Fibroblast of mammary gland (primary cell): ENCODE measurements at places on chromosomes 13 and 19.

DNA sequence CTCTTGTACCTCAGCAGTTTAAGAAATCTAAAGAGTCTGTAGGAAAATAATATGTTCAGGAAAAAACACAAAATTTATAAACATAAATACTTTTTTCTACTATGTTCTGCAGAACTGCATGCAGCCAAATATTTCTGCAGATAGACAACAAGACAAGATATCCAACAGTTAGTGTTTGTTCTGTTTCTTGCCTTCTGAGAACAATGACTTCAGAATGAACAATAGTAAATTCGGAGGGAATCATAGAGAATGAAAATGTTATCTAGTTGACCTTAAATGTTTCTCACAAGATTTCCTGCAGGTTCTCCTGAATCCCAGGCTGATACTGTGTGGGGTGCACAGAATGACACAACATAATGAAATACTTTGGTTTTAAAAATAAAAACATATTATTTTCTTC, 180.4 kb downstream of the PCDH9 start:
- no peak for DNase-seq

- DNase-seq: peak; percentile 79
Measured at GRCh38 chr19:46624958-46625661, at the start of gene PTGIR. PTGIR (minus strand) TSS chr19:46625089; CDS start chr19:46624225, 864 bp downstream.

DNA sequence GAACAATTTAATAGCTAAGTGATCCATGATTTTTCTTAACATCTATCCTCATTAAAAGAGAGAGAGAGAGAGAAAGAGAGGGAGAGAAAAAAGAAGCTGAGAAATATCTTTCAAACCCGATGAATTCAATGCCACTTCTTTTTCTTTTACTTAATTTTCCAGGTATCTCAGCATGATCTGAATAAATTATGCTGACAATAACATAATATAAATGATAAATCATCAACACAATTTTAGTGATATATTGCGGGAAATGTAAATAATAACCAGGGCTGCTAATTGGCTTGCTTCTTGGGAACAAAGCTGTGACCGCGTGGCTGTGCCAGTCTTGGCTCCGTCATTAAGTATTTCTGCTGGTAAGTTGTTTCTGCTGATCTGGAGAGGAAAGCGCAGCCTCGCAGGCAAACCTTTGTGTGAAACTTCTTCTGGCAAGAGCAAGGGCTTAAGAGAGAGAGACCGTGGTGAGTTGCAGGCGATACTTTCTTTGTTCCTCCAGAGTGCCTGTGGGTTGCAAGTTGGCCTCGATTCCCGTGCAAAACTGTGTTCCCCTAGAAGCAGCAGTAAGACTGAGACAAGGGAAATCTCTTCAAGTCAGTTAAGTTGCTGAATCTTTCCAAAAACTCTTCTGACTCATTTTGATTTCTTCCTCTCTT, 489.1 kb upstream of the TSHZ3 start:
- no peak for DNase-seq

DNA sequence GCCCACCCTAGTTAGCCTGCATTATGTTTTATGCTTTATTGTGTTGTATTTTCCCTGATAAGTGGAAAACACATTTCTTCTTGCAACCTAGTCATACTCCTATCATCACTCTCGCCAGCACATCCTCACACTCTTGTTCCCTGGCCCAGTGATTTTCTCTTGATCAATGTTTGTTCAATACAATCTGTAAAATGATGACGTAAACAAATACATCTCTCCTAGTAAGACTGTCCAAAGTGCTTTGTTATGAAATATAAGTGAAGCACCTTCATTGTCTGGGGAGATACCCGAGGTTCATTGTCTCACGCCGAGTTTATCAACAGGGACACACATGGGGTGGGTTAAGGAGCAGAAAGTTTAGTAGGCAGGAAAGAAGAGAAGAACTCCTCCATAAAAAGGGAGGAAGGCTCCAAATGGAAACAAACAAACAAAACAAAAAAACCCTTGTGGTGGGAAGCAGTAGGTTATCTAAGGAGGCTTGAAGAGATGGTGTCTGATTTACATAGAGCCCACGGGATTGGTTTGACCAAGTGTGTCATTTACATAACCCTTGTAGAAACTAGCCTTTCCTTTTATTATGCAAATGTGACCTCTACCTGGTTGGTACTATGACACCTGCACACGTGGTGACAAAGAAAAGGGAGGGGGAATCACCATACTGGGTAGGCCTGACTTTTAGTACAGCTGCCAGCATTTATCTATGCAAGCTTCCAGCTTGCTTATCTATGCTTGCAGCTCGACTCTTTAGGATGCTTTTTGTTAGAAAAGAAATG, 1317.9 kb upstream of the SPRY2 start:
- DNase-seq: no peak

- DNase-seq: no peak
Measured at GRCh38 chr13:77696006-77696878, 1.2 kb upstream of the SLAIN1 start.

DNA sequence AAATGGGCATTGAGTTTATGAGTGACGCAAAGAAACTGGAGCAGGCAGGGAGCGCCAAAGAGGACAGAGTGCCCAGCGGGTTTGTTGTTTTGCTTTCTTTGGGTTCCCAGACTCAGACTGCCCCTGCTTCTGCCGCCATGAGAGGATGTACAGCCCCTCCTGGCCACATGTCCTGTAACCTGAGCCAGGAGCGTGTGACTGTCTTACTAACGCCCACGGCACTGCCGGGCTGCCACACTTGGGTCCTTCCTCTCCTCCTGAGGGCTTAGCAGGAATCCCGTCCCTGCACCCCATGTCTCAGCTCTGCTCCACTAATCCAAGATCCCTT, 80.5 kb downstream of the GPR12 start:
- DNase-seq: peak; percentile 11

DNA sequence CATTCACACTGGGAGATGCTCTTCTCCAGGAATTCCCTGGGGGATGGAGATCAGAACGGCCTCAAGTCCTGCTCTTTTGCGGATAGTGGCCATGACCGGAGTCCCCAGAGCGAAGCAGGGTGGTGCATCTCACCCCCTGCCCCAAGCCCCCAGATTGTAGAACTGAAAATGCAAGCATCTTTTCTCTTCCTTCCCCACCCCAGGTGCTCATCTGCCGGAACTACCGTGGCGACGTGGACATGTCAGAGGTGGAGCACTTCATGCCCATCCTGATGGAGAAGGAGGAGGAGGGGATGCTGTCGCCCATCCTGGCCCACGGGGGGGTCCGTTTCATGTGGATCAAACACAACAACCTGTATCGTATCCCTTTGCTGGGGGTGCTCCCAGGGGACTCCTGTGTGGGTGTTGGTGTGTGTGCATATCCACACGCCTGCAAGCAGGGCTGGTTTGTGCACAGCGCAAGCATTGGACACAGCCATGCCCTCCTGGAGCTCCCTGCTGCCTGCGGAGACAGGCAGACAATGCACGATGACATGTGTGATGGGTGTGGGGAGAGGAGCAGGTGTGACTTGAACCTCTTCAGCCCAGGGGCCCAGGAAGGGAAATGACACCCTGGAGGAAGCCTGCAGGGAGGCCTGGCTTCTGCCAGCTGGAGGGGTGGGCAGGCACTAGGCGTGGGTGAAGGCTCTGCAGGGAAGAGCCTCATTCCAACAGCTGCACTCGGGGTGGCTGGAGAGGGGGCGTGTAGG, 5.7 kb downstream of the AP1M1 start:
- DNase-seq: no peak

- no peak for DNase-seq
Measured at GRCh38 chr13:81872581-81872980, 1531.7 kb upstream of the SPRY2 start.

GRCh38 chr13:30157616-30157993, 149.7 kb downstream of the KATNAL1 start:
- no peak for DNase-seq

- no peak for DNase-seq
Measured at GRCh38 chr13:106772006-106772601, 204.2 kb upstream of the ARGLU1 start.

DNA sequence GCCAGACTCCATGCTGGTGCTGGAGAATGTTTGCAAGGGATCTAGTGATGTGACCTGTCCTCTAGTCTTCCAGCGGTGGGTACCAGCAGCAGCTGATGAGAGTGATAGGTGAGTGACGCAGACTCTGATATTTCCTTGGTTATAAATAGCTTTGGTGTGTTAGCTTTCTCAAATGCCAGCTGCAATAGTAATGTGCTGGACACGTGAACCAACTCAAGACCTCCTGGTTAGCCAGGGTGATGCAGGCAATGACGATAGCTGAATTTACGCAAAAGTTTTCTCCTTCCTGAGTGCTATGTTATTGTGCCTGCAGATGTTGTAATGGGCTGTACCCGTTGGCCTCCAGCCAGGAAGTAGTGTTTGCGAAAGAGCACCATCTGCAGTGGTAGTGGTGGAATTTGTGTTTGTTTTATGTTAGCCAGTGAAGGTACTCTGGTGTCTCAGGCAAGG, 129.5 kb downstream of the CYSLTR2 start:
- DNase-seq: peak; percentile 100

GRCh38 chr19:49017666-49018351, 918 bp upstream of the LHB start:
- DNase-seq: peak; percentile 48

DNA sequence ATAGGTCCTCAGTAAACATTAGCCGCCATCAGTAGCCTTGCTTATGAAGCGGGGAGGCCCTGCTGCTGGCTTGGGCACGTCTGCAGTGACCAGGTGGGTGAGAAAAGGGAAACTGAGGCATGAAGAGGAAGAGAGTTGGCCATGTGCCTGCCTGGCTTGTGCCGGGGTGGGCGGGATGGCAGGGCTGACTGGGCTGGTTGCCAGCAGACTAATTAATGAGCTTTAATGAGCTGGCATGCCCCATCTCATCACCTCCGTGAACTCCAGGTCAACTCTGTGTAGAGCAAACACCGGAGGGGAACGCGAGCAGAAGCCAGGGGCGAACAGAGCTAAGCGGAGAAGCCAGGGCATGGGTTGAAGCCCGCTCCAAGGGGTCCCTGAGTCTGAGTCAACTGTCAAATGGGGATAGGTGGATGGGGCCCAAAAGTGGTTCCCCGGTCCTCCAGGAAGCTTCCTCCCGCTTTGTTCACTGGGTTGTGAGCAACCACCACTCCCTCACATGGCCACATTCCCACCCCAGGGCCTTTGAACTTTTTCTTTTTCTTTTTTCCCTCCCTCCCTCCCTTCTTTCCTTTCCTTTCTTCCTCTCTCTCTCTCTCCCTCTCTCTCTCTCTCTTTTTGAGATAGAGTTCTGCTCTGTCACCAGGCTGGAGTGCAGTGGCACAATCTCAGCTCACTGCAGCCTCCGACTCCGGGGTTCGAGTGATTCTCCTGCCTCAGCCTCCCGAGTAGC, 8.7 kb downstream of the NR2F6 start:
- no peak for DNase-seq

GRCh38 chr13:93254775-93255174, 28.2 kb downstream of the GPC6 start:
- DNase-seq: no peak

DNA sequence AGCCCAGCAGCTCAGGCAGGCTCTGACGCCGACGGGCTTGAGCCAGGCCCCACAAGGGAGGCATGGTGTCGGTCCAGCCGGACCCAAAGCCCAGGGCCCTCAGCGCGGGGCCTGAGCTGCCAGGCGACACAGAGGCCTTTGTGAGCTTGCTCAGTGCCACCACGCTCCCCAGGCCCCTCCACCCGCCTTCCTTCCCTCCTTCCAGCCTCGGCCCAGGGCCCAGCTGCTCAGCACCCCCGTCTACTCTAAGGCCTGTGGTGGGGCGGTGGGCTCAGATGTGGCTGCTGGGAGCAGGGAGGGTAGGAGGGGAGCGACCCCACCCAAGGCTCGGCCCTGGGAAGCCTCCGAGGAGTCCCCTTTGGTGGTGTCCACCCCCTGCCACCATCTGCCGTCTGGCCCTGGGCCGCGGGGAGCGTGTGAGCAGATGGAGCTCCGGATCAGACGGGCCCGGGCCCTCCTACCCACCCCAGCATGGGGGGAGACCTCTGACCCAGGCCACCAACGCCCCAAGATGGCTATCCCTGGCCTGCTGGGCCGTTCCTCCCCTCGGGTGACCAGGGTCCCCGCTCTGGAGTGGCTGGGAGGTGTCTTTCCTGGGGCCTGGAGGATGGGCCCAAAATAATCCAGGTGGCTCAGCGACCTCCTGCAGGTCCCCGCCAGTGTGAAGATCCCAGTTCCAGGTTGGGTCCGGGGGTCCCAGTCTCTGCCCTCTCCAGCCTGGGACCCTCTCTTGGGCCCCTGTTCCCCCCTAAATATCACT, 7.8 kb downstream of the ZBTB7A start:
- DNase-seq: no peak

GRCh38 chr13:109385242-109385560, 401.2 kb downstream of the IRS2 start:
- peak; percentile 57 for DNase-seq

DNA sequence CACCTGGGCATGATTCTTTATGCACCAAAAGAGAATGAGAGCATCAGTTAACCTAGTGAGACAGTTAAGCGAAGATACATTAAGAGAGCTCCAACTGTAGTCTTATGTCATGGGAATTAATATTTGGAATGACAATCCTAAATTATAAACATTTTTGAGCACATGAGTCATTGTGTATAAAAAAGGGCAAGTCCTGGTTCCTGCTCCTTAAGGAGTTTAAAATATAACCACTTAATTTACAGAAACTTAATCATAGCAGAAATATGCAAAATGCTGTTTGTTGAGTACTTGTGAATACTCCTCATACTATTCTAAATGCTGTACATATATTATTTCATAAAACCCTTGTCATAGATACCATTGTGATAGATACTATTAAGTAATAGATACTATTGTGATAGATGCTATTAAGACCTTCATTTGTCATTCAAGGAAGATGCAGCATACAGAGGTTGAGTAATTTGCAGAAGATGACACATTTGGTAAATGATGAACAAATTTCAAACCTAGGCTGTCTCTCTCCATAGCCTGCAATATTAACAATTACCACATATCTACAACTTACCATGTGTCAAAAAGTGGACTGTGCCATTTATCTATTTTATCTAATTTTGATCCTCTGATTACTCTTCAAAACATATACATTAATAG, 301.0 kb downstream of the TBC1D4 start:
- peak; percentile 28 for DNase-seq

GRCh38 chr19:19529783-19530422, 1.2 kb downstream of the YJEFN3 start:
- DNase-seq: no peak

DNA sequence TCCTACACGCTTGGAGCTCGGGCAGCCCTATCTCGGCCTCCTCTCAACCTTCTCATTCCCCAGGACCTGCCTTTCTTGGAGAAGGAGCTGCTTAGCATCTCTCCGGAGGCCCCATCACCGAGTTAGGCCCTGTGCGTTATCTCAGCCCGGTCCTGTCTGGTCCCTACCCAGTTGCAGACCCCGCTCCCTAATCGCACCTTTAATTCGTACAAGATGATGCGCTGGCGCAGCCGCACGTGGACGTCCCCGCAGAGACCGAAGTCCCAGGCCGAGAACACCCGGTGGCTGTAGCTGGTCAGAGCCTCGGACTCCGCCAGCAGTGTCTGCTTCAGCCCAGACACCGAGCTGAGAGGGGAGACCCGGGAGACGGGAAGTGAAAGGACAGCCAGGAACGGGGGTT, 5.7 kb upstream of the LENG1 start:
- DNase-seq: no peak

- no peak for DNase-seq
Measured at GRCh38 chr13:111604097-111604496, 283.7 kb downstream of the TEX29 start.
